ENCODE measurements at places on chromosomes 6 and 20.

- DNase-seq, result no peak
Measured at GRCh38 chr6:38676236-38676973, 26.5 kb downstream of the GLO1 start.

DNA sequence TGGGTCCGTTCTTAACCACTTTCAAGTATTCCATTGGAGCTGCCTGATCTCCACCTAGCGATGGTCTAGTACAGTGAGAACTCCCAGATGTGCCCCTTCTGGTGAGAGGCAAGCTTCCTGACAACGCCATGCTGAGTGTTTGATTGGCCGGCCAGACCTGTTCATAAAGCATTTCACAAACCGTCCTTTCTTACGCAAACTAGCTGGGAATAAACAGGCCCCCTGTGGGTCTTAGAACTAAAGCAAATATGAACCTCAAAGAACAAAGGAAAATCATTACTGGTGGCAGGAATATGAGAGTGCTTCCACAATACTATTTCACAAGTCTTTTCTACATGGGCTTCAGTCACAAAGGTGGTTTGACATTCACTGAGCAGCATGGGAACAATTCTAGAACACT lies 15.6 kb upstream of the GCNT2 start:
- no peak for DNase-seq

DNA sequence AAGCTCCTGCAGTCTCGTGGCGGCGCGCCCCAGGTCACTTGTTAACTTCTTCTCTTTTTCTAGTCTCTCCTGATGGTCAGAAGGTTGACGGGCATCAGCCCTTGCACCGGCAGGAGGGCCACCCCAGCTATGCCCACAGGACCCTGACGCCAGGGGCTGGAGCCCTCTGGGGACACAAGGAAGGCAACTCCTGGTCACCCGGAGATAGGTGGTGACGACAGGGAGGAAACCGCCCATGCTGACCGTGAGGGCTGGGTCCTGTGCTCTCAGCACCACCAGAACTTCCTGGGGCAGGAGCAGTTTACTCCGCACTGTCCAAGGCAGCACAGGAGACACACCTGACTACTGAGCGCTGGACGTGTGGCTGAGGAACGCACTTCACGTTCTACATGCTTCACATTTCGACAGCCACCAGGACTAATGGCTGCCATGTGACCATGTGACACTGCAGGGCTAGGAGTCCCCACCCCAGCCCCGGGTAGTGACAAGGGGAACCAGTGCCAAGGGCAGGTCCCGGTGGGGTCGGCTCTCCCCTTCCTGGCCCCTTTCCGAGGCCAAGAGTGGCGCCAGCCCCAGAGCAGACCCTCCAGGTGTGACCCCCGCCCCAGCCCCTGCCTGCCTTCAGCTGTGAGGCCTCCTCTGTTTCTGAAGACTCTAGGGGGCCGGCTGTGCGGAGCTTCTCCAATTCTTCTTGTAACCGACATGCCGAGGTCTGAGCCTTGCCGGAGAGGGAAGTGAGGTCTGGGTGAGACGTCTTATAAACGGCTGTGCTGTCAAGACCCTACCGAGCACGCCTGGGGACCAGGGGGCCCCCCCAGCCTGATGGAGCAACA lies 45.2 kb downstream of the DSTN start:
- DNase-seq, result peak; percentile 75

GRCh38 chr20:49983123-49983847 lies 505 bp downstream of the SNAI1 start:
- DNase-seq, result no peak

- DNase-seq, result no peak
Measured at GRCh38 chr6:131613296-131613925, 14.6 kb downstream of the MED23 start.

DNA sequence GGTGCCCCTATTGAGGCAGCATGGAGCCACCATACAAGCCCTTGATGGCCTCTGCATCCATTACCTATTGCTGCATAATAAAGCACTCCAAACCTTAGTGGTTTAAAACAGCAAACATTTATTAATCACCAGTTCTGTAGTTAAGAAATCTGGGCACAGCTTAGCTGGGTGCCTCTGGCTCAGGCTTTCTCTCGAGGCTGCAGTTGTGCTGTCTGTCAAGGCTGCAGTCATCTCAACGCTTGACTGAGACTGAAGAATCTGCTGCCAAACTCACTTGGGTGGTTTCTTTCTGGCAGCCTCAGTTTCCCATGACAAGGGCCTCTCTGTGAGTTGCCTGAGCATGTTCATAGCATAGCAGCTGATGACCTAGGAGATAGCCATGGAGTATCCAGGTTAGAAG lies 207.4 kb upstream of the LRFN2 start:
- DNase-seq, result no peak

GRCh38 chr6:34516391-34517324 lies 39.5 kb downstream of the SPDEF start:
- peak; percentile 51 for DNase-seq

- DNase-seq, result no peak
Measured at GRCh38 chr6:130625825-130626527, 201.2 kb upstream of the SMLR1 start.

- no peak for DNase-seq
Measured at GRCh38 chr6:2230659-2231277, 14.6 kb downstream of the GMDS start.

DNA sequence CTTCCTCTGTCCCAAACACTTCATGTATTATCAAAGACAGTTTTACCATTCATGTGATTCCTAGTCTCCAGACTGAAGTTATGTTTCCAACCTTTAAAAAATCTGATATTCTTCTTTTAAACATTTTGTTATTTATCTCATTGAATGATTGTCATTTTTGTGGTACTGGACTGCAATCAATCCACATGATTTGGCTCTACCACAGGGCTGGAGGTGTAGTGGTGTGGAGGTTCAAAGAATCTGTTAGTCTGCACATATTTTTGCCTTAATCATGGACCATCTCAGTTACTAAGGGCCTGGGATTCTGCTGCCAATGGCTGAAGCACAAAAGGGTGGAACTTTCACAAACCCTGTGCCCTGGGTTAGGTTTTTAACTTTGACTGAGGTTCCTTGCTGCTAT lies 164.1 kb upstream of the JAG1 start:
- no peak for DNase-seq

All from sigmoid colon (tissue), 7 donors.